ENCODE measurements at places on chromosomes 16 and 17. TPM values are rescaled to one million over a fixed set of nuclear protein-coding genes. Genes with fewer than 3 reads are reported as not detected.
A peak's percentile ranks its signal among the peaks of the same experiment; 100 is the strongest.

TSPAN10 gene
- 3.2 TPM for total RNA-seq

CSH2 gene
- total RNA-seq, result 4.3 TPM

TAC4 gene
- not detected for total RNA-seq

- no peaks in the 10 kb centered on the region for H3K36me3 ChIP-seq
- DNase-seq, result no peak
- no peaks in the 10 kb centered on the region for H3K27me3 ChIP-seq
These were observed 10.8 kb upstream of the RIPOR1 start for GRCh38 chr16:67517661-67518423.

GRCh38 chr16:17474572-17474971, 3.8 kb upstream of the XYLT1 start:
- H3K4me3 ChIP-seq, result no peak overlapping the region
- H3K36me3 ChIP-seq, result no peaks in the 10 kb centered on the region
- peaks cover 7% of the 10 kb centered on the region for H3K27me3 ChIP-seq
- H3K27ac ChIP-seq, result no peak overlapping the region

- H3K4me3 ChIP-seq, result no peak overlapping the region
- no peaks in the 10 kb centered on the region for H3K36me3 ChIP-seq
- no peaks in the 10 kb centered on the region for H3K27me3 ChIP-seq
- H3K27ac ChIP-seq, result no peak overlapping the region
These were observed 203.6 kb upstream of the CACNG3 start for GRCh38 chr16:24052329-24053098.

DNA sequence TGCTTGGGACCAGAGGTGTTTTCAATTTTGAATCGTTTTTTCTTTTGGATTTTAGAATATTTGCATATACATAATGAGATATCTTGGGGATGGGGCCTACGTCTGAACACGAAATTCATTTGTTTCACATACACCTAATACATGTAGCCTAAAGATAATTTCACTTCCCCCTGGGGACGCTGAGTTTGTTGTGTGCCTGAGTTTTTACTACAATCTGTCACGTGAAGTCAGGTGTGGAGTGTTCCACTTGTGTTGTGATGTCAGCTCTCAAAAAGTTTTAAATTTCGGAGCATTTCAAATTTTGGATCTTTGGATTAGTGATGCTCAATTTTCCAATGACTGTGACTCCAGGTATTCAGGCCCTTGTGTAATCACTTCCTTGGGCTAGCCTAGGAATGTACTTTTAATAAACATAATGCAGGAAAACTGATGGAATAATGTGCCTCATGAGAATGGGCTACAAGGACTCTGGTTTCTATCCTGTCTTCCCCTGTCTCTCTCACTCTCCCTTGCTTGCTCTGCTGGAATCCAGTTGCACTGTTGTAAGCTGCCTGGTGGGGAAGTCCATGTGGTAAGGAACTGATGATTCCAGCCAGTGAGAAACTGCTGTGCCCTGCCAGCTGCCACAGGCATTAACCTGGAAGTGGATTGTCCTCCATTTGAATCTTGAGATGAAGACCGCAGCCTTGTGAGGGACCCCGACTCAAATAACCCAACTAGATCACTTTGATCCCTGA, 403.8 kb downstream of the SHISA9 start:
- no peak for DNase-seq
- H3K4me1 ChIP-seq, result peaks cover 13% of the 10 kb centered on the region
- H3K27ac ChIP-seq, result no peak overlapping the region
- no peak overlapping the region for H3K4me3 ChIP-seq
- no peaks in the 10 kb centered on the region for H3K27me3 ChIP-seq

DNA sequence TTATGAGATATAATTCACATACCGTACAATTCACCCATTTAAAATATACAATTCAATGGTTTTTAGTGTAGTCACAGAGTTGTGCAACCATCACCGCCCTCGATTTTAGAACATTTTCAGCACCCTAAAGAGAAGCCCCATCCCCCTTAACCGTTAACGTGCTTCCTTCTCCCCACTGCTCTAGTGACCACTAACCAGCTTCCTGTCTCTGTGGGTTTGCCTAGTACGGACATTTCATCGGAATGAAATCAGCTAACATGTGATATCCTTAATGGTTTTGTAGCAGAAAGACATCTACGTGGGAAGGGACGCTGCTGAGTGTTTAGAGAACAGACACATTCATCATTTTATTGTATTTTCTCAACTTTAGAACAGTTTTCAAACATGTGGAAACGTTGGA, 80.8 kb upstream of the HSBP1 start:
- H3K4me1 ChIP-seq, result no peaks in the 10 kb centered on the region
- DNase-seq, result peak; percentile 91
- no peak overlapping the region for H3K4me3 ChIP-seq

DNA sequence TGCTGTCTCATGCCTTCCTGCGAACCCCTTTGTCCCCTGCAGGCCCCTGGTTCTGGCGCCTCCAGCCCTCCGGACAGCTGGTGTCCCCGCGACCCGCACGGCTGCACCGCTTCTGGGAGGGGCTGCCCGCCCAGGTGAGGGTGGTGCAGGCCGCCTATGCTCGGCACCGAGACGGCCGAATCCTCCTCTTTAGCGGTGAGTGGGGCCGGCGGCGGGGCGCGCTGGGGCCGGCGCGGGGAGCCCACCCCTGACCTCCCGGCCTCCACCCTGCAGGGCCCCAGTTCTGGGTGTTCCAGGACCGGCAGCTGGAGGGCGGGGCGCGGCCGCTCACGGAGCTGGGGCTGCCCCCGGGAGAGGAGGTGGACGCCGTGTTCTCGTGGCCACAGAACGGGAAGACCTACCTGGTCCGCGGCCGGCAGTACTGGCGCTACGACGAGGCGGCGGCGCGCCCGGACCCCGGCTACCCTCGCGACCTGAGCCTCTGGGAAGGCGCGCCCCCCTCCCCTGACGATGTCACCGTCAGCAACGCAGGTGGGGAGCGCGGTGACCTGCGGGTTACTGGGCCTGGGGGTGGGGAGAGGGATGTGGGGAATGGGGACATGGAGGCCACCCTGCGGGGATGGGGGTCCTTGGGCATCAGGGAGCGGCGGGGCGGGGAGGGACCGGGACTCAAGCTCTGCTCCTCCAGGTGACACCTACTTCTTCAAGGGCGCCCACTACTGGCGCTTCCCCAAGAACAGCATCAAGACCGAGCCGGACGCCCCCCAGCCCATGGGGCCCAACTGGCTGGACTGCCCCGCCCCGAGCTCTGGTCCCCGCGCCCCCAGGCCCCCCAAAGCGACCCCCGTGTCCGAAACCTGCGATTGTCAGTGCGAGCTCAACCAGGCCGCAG, 7.1 kb upstream of the IL32 start:
- peak overlapping the region; percentile 50 for H3K27ac ChIP-seq
- H3K4me1 ChIP-seq, result peaks cover 10% of the 10 kb centered on the region
- DNase-seq, result no peak
- H3K4me3 ChIP-seq, result peak overlapping the region; percentile 73
- no peaks in the 10 kb centered on the region for H3K36me3 ChIP-seq

Measured in astrocyte (in vitro differentiated cells and primary cell).